Inflammatory macrophage treated with lipopolysaccharide for 1 hour (primary cell): ENCODE measurements at places on chromosomes 16 and 17.

DNA sequence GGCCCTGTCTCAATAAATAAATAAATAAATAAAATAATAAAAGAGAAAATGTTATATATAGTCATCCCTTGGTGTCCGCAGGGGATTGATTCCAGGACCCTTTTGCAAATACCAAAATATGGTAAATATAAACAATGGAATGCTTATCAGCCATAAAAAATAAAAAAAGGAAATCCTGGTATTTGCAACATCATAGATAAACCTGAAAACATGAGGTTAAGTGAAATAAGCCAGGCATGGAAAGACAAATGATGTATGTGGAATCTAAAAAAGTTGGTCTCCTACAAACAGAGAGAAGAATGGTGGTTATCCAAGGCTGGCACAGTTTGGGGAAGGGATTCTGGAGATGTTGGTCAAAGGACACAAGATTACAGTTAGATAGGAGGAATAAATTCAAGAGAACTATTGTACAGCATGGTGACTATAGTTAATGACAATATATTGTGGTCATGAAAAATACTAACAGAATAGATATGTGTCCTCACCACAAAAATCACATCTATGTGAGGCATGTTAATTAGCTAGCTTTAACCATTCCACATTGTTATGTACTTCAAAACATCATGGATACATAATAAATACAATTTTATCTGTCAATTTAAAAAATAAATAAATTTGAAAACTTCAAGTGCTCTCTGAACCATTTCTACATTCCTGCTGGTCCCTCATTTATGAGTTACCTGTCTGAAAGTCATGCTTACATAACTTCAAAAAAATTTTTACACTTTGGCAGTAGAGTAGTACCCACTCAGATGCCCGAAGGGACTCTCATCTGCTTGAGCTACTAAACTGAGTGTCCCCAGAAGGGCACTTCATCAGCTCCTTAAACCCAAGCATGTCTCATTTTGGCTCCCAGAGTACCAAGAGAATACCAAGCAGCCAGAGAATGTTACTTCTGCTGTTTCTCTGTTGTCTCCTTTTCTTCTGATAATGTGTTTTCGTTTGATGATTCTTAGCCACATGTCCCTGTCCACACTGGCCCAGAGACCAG is 26.6 kb downstream of the N4BP1 start:
- DNase-seq = no peak

DNA sequence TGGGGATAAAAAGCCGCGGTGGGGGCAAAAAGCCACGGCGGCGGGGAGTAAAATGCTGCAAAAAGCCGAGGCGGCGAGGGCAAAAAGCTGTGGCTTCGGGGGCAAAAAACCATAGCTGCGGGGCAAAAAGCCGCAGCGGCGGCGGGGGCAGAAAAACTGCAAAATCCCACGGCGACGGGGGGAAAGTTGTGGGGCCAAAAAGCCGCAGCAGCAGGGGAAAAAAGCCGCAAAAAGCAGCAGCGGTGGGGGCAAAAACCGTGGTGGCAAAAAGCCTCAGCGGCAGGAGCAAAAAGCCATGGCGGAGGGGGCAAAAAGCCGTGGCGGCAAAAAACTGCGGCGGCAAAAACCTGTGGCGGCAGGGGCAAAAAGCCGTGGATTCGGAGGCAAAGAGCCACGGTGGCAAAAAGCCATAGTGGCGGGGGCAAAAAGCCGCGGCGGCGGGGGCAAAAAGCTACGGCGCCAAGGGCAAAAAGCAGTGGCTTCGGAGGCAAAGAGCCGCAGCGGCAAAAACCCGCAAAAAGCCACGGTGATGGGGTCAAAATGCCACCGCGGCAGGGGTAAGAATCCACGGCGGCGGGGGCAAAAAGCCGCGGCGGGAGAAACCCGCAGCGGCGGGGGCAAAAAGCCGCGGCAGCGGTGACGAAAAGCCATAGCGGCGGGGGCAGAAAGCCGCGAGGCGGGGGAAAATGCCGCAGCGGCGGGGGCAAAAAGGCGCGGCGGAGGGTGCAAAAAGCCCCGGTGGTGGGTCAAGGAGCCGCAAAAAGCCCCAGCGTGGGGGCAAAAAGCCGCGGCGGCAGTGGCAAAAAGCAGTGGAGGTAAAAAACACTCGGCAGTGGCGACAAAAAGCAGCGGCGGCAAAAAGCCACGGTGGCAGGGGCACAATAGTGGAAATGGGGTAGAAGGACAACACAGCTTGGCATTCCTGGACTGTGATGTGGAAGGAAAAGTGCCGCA is 192.8 kb downstream of the SHCBP1 start:
- DNase-seq = no peak

DNA sequence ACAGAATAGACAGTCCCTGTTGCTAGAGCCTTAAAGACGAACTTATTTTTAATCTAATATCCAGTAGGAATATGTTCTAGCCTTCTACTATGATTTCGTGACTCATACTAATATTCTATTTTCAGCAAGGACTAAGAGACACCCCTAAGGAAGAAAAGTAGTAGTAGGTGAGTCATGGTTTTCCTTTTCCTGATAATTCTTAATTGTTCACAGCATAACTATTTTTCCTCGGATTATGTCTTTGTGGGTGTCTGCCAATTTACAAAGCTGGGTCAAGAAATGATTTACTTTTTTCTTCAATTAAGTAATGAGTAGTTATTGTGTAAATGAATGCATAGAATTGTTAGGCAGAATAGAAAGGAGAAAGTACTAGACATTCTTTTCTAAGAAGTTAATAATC is 292.2 kb downstream of the TOX3 start:
- DNase-seq = no peak

DNA sequence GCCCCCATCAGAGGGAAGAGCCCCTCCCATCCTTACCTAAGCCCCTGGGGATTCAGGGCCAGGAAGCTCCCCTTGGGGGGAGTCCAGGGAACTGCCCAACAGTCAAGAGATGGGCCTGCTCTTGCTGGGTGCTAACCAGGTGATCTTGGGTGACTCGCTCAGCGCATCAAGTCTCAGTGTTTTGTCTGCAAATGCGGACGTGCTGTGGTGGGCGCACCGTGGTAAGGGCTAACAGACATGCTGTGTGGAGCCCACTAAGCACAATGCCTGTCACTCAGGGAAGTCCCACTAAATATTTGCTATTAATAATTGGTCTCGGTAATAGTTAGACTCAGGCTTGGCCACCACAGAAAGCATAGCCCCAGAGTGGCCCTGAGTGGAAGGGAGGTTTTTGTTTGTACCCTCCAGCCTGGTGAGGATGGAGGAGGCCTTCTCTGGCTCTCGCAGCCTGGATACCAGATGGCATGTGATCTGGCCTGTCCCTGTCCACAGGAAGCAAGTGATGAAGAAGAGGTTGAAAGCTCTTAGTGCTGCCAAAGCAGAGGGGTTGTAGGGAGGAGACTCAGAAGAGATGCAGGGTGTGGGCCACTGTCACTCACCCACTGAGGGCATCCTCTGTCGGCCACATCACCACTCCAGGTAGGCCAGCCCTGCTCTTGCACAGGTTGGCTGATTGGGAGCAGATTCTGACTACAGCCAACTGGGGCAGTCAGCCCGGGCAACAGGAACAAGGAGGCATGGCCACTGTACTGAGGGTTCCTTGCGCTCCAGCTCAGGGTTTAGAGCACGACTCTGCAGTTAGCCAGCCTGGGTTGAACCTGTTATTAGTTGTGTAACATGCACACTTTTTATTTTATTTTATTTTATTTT is 69.8 kb upstream of the KSR1 start:
- DNase-seq = no peak

- DNase-seq = no peak
Observed at GRCh38 chr17:56966338-56966737, 5.5 kb upstream of the COIL start.

GRCh38 chr16:13120557-13120956 is 219.2 kb downstream of the SHISA9 start:
- no peak for DNase-seq

GRCh38 chr16:27625050-27625697 is 75.2 kb downstream of the KATNIP start:
- no peak for DNase-seq

- no peak for DNase-seq
Observed at GRCh38 chr16:87499189-87499486, 6.3 kb upstream of the ZCCHC14 start.

GRCh38 chr17:46092991-46093390 is 93.9 kb downstream of the STH start:
- no peak for DNase-seq

DNA sequence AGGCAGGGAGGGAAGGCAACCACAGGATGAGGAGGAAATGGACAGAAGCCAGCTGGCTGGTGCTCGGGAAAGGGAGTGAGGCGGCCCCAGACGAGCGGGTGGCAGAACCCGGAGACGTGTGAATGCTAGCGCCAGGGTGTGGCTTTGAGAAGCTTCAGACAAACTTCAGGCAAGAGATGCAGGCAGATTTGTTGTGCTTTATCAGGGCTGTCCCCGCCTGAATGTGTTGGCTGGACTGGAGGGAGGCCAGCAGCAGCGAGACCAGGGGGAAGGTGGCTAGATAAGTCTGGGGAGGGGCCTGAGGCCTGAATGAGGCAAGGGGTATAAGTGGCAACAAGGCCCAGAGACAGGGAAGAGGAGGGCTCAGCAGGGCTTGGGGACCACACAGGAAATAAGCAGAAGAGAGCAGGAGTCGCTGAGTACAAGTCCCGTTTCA is 22.0 kb downstream of the CAMKK1 start:
- no peak for DNase-seq

GRCh38 chr16:10776280-10776679 is 32.6 kb downstream of the NUBP1 start:
- no peak for DNase-seq

GRCh38 chr17:74199306-74200092 is 4.0 kb upstream of the RPL38 start:
- peak; percentile 34 for DNase-seq

DNA sequence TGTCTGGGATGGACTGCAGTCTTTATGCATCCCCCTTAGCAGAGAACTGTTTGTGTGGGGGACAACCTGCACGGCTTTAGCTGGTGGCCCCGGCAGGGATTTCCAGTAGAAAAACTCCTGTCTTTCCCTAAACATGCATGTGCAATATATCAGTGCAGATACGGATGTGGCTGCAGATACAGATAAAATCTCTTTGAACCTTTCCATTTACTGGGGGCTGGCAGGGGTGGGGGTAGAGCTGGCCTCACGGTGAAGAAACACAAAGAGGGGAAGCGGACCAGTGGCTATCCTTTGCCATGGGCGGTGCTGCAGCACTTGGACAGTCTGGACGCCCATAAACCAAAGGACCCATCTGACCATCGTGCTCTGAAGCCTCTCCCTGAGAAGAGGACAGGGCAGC is 201.3 kb downstream of the ZFHX3 start:
- DNase-seq = no peak
